ENCODE measurements at places on chromosomes 11 and 22.

GRCh38 chr11:9858822-9859221 is 194.9 kb downstream of the SWAP70 start:
- no peak for DNase-seq

GRCh38 chr11:89067264-89067663 is 1.5 kb upstream of the GRM5 start:
- DNase-seq: no peak

DNA sequence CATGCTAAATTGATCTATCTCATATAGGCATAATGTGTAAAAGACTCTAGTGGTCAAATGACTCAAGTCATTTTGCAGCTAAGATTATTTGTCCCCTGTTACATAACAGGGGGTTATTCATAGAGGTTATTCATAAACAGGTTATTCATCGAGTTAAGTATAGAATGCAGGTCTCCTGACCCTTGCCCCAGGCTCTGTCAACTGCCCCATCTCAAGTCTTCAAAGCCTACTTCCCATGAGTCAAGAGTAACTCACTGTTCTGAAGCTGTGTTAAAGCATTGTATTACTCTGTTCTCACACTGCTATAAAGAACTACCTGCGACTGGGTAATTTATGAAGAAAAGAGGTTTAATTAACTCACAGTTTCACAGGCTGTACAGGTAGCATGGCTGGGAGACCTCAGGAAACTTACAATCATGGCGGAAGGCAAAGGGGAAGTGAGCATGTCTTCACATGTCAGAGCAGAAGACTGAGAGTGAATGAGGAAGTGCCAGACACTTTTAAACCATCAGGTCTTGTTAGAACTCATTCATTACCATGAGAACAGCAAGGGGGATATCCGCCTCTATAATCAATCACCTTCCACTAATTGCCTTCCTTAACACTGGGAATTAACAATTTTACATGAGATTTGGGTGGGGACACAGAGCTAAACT is 226.2 kb upstream of the BLID start:
- DNase-seq: no peak

GRCh38 chr11:130636722-130637464 is 188.4 kb downstream of the ADAMTS15 start:
- no peak for DNase-seq

DNA sequence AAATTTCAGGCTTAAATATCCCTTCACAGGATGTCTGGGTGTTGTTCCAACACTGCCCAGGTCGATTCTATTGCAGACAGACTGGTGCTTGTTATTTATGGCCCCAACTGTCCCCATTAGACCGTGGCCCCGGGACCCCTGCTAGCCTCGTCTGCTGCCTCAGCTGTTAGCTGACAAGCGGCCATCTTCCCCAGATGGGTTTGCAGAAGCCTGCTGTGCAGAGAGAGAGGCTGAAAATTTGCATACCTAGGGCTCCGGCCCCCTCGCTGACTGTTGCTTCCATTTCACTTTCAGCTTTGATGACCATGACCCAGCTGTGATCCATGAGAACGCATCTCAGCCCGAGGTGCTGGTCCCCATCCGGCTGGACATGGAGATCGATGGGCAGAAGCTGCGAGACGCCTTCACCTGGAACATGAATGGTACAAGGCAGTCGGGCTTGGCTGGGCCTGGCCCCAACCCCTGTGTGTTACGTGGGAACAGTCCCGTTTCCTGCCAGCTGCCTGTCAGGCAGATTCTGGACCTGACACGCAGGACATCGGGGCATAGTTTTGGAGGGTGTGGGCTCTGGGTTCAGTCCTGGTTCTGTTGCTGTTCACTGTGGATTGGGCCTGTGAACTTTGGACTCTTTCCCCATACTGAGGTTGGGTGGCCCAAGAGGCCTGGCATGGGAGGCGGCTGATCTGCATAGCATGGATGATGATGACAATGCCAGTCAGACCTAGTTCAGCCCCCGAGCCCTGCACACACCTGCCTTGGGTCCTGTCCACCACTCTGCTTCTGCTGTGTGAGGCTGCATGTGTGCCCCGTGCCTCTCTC is 16.4 kb downstream of the SMARCB1 start:
- no peak for DNase-seq

- DNase-seq: no peak
Measured at GRCh38 chr22:42887120-42887519, 30.0 kb upstream of the ARFGAP3 start.

DNA sequence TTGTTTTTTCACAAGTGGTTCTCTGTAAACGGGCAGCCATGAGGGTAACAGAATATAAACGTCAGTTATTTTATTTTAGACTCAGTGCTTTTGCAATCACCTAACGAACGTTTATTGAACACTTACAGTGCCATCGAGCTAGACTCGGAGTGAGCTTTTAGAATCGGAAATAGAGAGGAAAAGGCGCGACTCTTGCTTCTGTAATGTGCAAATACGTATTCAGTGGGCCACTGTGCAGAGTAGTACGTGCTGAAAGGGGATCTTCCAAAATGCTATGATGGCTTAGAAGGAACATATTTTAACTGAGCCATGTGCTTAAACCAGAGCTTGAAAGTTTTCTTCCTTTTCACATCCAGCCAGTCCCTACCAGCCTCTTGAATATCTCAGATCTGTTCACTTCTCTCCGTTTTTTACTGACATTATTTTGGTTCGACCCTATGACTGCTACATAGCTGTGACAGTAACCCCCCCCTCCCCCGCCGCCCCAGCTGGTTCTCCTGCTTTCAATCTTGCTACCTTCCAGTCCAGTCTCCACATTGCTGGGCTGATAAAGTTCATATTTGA is 468 bp downstream of the DDIAS start:
- DNase-seq: no peak

DNA sequence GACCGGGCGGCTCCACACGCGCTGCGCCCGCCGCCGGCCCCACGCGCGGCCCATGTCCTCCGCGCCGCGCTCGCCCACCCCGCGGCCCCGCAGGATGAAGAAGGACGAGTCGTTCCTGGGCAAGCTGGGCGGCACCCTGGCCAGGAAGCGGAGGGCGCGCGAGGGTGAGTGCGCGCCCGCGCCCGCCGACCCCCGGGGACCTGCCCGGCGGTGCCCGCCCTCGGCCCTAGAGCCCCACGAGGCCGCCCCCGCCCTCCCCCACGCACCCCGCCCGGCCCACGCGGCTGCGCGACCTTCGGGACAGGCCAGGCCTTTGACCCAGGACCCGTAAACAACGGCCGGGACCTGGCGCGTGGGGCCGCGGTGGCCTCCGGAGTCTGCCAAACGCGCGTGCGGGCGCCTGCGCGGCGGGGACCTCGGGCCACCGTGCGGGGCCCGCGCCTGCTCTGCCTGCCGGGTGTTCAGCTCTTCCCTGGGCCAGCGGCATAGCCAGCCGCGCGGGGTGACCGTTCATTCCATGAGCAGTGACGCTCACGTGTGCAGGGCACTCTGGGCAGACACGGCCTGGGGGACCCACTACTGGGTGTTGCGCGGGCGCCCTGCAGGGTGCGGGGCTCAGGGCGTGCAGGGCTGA is at the start of gene PARVB:
TSS of gene PARVB (plus strand) at position 15 of the 634 bp plus-strand sequence. CDS start at position 53, 38 bp downstream.
- peak; percentile 28 for DNase-seq

DNA sequence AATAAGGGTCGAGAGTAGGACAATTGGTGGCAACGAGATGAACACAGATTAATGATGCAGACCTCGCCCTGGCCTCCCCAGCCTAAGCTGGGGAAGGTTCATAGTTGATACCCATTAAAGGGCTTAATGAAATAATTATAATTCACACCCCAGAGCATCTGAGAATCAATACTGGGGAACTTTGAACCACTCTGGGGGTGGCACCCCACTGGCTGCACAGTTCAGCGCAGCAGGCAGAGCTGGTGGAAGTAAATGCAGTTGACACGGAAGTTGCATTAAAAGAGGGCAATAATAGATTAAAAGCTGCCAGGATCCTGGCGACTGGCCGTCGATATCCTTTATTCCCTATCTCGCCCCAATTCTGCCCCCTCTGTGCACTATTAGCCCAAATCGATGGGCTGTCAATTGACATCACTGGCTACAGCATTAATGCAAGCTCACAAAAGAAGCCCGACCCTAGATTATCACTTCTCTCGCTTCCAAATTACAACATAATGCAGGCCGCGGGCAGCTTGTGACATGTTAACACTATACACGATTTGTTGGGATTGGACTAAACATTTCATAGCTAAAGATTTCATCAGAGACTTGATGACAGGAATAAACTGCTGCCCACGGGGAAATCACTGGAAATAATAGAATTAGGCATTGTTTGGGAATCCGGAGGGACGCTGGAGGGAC is 14.5 kb downstream of the HSPA8 start:
- DNase-seq: no peak

DNA sequence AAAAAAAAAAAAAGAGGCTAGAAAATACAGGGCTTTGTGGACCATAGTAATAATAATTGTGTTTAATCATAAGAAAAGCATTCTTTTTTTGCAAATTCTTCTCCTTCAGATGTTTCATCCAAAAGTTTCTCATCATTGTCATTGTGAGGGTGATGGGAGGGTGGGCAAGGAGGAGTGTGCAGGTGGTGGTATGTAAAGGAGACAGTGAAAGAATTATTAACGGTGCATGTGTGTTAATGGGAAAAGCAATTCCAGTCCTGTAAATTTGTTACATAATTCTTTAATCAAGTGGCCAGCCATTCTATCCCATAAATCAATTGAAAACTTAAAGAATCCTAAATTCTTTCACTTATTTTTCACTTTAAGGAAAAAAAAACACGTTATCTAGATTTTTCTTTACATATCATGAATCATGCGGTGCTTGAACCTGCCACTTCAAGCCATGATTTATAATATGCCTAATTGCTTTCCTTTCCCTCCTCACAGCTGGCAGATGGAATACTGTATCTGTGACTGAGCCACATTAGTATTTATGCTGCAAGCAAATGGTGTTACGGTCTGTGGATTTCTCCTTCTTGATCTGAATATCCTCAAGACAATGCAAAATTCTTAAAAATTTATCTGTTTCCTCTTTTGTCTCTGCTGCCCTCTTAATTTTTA is 318.5 kb downstream of the JRKL start:
- DNase-seq: no peak

- DNase-seq: no peak
Measured at GRCh38 chr11:60158636-60159035, 24.2 kb downstream of the MS4A6A start.

DNA sequence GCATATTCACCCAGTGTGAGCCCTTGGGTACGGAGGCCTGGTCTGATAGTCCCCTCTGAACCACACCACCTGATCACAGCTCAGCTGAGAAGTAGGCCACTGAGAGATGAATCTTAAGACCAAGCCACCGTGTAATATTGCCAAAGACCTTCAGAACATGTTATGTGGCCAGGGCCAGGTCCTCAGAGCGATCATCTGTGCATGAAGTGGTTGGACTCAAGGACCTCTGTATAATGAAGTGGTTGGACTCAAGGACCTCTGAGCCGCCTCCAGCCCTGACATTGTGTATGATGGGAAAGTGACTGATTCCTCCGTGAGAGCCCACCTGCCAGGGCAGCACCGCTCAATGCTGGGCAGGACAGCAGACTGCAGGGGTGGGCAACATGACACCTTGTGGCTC is 70.2 kb downstream of the TP53I11 start:
- DNase-seq: no peak

- no peak for DNase-seq
Measured at GRCh38 chr11:85481862-85482261, 145.3 kb downstream of the DLG2 start.

GRCh38 chr11:71548716-71549151 is 514 bp downstream of the KRTAP5-9 start:
- no peak for DNase-seq

- DNase-seq: no peak
Measured at GRCh38 chr11:60985501-60985900, 14.0 kb downstream of the CD6 start.

DNA sequence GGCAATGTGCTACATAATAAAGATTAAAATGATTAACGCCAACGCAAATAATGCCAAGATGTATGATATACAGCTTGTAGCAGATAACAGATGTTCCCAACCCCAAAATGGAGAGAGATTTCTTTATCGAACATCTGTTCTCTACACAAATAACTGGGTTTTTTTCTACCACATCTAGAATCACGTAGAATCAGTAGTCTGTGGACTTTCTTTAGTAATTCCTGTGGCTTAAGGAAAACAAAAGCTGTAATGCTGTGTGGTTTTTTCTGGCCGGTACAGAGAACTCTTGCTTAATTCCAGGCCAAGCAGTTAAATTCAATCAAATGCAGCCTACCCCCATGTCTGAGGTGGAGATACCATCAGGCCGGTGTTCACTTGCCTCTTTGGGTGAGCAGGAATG is 303.4 kb downstream of the FAT3 start:
- no peak for DNase-seq

GRCh38 chr11:111846063-111846462 is 25.3 kb downstream of the ALG9 start:
- no peak for DNase-seq

GRCh38 chr11:93570759-93571413 is 27.7 kb upstream of the SMCO4 start:
- no peak for DNase-seq

- DNase-seq: peak; percentile 96
Measured at GRCh38 chr11:506238-506994, 626 bp downstream of the RNH1 start.

DNA sequence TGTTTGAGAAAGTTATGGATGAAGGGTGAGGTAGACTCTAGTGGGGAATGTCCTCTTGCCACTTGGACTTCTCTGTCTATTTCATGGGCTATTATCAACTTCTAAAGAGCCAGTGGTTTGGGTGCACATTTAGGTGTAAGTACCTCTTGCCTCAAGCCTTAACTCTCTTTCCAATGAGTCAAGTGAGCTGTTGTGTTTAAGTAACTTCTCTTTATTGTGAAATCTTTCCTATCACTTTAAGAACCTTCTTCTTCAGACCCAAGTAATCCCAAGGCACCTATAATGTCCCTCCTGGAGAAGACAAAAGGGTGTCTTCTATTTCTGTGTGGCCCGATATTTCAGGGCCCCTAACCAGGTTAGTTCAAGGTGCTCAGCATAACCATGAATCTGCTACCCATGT is 90.5 kb upstream of the VPREB1 start:
- DNase-seq: no peak

GRCh38 chr22:35712672-35713071 is 5.0 kb upstream of the APOL5 start:
- DNase-seq: no peak

DNA sequence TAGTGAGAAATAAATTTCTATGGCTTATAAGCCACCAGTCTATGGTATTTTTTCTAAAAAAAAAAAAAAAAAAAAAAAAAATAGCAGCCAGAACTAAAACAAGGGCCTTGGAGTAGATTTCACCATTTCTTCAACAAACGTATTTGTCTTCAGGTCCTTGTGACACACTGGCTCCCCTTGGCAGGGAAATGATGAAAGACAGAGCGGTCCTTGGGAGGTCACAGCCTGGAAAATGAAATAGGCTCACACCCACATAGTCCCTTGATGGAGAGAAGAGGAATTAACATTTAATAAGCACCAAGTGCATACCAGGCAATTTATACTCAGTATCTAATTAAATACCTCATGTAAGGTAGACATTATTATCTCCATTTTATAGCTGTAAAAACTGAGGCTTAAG is 25.7 kb upstream of the ACER3 start:
- DNase-seq: no peak
